ENCODE measurements at places on chromosomes 1 and 21. TPM values are rescaled to one million over a fixed set of nuclear protein-coding genes. Genes with fewer than 3 reads are reported as not detected.
A peak's percentile ranks its signal among the peaks of the same experiment; 100 is the strongest.

DNA sequence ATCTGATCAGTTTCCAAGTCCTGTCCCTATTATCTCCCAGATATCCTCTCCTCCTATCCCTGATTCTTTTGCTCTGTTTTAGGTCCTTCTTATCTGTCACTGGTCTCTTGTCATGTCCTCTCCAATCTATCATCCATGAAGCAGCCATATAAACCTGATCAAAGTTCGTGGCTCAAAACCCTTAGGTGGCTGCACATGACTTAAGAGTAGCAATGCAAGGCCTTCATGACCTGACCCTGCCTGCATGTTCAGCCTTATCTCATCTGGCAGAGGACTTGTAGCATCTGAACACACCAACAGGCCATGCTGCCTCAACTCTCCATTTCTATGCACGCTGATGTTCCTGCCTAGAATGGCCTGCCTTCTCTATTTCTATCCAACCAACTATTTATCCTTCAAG is 65.2 kb downstream of the NOS1AP start:
- H3K36me3 ChIP-seq: no peaks in the 10 kb centered on the region
- no peak for DNase-seq
- H3K4me1 ChIP-seq: no peaks in the 10 kb centered on the region
- H3K27me3 ChIP-seq: no peaks in the 10 kb centered on the region
- H3K4me3 ChIP-seq: no peak overlapping the region

GRCh38 chr1:76901158-76901767 is 34.0 kb downstream of the ST6GALNAC5 start:
- H3K4me3 ChIP-seq: no peak overlapping the region
- DNase-seq: no peak
- no peaks in the 10 kb centered on the region for H3K36me3 ChIP-seq
- peaks cover 6% of the 10 kb centered on the region for H3K4me1 ChIP-seq
- no peaks in the 10 kb centered on the region for H3K27me3 ChIP-seq

DNA sequence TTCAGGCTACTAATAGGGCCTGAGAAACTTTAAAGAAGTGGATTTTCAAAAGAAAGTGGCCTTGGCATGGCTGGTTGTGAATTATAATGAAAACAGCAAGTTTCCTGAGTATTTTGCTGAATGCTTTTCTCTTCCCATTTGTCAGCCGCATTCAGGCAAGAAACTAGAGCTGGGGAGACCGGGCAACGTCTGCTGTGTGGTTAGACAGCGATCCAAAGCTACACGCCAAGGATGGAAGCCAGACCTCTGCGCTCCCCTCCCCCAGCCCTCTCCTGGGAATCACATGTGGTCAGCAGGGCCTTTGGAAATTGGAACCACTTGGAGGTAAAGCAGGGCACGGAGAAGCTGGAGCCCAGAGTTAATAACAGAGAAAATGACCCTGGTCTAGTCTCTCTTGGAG is 114.1 kb upstream of the CD34 start:
- no peaks in the 10 kb centered on the region for H3K27me3 ChIP-seq
- H3K27ac ChIP-seq: no peak overlapping the region
- DNase-seq: no peak
- no peak overlapping the region for H3K4me3 ChIP-seq
- H3K4me1 ChIP-seq: peaks cover 5% of the 10 kb centered on the region
- peaks cover 45% of the 10 kb centered on the region for H3K36me3 ChIP-seq

The ETV3L gene
- total RNA-seq: not detected

DNA sequence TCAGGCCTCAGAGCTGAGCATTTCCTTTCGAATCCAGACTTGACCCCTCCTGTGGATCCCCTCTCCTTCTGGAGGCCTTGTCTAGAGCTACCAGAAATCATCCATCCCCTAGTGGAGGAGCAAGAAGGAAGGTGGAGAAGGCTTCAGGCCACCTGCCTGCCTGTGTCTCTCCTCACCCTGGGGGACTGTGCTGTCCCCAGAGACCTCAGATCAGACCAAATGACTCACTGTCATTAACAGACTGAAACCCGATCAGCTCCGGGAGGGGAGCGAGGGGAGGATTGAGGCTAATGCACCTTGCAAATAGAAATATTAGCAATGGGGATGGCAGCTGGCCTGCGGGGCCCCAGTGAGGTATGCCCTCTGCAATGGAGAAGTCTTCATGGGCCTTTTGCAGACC is 2.1 kb downstream of the MYBPH start:
- DNase-seq: no peak
- no peaks in the 10 kb centered on the region for H3K36me3 ChIP-seq
- H3K4me3 ChIP-seq: no peak overlapping the region
- no peak overlapping the region for H3K27ac ChIP-seq
- peaks cover 8% of the 10 kb centered on the region for H3K4me1 ChIP-seq
- H3K27me3 ChIP-seq: no peaks in the 10 kb centered on the region

GRCh38 chr1:87638636-87639035 is 310.0 kb downstream of the LMO4 start:
- H3K4me1 ChIP-seq: no peaks in the 10 kb centered on the region
- no peaks in the 10 kb centered on the region for H3K27me3 ChIP-seq
- no peaks in the 10 kb centered on the region for H3K36me3 ChIP-seq
- no peak overlapping the region for H3K4me3 ChIP-seq
- DNase-seq: no peak
- H3K27ac ChIP-seq: no peak overlapping the region

DNA sequence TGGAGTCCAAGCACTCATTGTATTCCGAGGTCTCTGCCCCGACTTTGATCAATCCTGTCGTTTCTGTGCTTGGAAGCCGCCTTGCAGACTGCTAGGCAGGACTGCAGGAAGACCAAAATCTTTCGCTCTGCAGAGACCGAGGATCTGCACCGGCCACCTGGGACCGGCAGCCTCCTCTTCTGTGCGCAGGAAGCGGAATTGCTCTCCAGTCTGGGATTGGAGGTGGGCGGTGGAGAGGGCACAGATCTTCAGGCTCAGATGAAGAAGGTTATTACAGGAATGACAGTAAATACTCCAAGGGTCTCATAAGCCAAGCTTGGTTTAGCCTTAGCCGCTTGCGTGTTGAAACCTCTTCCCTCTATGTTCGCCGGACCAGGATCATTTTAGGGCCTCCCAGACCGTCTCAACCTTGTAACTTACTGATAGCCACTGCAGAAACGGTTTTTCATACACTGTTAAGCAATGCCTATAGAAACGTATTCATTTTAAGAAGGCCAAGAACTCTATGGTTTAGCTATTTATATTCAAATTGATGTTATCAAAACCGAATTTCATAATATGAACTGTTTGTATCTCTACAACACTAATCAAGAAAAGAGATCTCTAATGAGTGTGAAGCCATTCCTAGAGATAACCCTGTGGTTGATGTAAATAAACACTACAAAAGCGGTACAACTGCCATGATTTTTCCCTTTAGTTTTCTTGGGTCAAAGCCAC is 1.1 kb downstream of the MIA3 start:
- peaks cover 7% of the 10 kb centered on the region for H3K36me3 ChIP-seq
- H3K4me3 ChIP-seq: peak overlapping the region; percentile 82
- DNase-seq: peak; percentile 27

GRCh38 chr1:172400722-172401105 is 19.8 kb upstream of the C1orf105 start:
- no peaks in the 10 kb centered on the region for H3K36me3 ChIP-seq
- H3K27me3 ChIP-seq: no peaks in the 10 kb centered on the region
- H3K27ac ChIP-seq: peak overlapping the region; percentile 50
- no peak for DNase-seq
- H3K4me3 ChIP-seq: no peak overlapping the region

DNA sequence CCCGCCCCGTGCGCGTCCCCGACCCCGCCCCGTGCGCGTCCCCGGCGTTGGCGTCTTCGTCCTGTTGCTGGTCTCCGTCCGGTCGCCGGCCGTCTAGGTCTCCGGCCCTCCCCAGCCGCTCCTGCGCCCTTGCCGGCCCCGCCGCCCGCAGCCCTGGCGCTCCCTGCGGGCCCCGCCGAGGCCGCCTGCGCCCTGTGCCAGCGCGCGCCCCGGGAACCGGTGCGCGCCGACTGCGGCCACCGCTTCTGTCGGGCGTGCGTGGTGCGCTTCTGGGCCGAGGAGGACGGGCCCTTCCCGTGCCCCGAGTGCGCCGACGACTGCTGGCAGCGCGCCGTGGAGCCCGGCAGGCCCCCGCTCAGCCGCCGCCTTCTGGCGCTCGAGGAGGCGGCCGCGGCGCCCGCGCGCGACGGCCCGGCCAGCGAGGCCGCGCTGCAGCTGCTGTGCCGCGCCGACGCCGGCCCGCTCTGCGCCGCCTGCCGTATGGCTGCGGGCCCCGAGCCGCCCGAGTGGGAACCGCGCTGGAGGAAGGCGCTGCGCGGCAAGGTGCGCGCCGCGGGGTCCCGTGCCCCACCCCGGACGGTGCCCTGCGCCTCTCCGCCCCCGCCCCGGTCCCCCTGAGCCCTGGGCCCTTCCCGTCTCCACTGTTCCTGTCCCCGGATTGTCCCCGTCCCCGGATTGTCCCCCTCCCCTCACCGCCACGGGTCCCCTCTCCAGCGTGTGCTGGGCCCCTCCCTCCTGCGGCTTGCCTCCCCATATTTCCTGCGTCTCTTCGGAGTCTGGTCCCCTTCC is at the start of gene RNF187:
TSS of gene RNF187 (plus strand) at position 47 of the 789 bp plus-strand sequence.
- DNase-seq: no peak
- H3K4me1 ChIP-seq: peaks cover 6% of the 10 kb centered on the region
- H3K4me3 ChIP-seq: peak within 1 kb of the TSS; percentile 68
- peak within 1 kb of the TSS; percentile 99 for H3K27ac ChIP-seq
- peaks cover 26% of the 10 kb centered on the region for H3K36me3 ChIP-seq

DNA sequence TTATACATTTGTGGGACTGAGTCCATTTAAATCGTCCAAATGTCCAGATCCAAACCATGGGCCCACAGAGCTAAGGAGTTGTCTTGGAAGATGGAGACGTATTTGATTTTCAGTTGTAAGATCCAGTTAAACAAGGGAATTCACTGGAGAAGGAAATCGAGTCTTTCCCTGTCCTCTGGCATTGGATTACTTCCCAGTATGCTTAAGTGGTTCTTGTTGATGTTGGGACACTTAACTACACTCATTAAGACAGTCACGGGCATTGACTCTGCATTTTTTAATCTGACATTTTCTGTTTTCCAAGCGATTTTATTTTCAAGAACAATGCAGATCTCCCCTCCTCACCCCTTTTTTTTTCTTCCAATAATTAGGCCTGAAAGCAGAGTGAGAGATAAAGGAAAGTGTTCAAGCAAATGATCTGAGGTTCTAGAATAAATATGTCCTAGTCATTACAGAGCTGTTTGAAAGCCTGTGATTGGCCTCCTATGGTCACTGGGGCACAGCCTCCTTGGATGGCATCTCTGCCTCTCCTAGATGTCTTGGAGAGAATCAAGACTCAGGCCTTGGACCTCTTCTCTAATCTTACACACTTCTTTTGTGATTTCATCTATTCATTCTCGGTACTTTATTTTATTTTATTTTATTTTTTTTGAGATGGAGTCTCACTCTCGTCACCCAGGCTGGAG is 48.9 kb downstream of the CD247 start:
- H3K4me1 ChIP-seq: no peaks in the 10 kb centered on the region
- no peak overlapping the region for H3K4me3 ChIP-seq
- DNase-seq: no peak
- no peaks in the 10 kb centered on the region for H3K36me3 ChIP-seq

The TNFRSF4 gene
- 3.5 TPM for total RNA-seq

DNA sequence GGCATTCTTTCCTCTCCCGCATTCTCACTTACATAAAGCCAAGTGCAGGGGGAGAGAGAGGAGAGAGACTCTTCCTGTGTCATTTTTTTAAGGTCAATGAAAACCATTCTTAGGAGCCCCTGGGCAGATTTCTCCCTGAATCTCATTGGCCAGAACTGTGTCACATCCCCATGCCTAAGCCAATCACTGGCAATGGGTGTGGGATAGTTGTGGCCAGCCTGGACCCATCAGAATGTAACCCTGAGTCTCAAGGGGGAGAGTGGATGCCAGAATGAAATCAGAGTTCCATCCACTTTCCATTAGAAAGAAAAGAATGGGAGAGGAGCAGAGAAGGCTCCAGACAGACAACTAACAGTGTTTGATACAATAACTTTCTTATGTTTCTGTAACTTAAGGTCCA is 31.2 kb upstream of the COQ8A start:
- no peak overlapping the region for H3K27ac ChIP-seq
- no peaks in the 10 kb centered on the region for H3K4me1 ChIP-seq
- no peak overlapping the region for H3K4me3 ChIP-seq
- H3K27me3 ChIP-seq: no peaks in the 10 kb centered on the region
- no peaks in the 10 kb centered on the region for H3K36me3 ChIP-seq

All from left lung (tissue), 14 donors.